Testis (tissue), 5 donors: ENCODE measurements at places on chromosomes 1 and 21. TPM values are rescaled to one million over a fixed set of nuclear protein-coding genes. Genes with fewer than 3 reads are reported as not detected.
A peak's percentile ranks its signal among the peaks of the same experiment; 100 is the strongest.

DNA sequence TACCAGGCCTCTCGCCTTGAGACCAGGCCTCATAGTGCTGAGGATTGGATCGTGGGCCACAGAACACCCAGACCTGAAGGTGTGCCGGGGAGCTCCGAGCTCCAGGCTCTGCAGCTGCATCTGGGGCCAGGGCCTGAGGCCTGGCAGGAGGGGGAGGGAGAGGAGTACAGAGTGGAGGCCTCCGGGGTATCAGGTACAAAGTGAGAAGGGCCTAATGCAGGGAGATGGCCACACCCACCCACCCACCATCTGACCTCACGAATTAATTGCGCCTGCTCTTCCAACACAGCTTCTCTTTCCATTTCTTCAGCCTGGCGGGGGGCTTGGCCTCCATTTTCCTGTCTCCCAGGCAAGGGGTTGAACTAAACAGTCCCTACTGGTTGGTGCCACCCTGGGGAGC is 99.4 kb upstream of the ARHGEF16 start:
- no peak for DNase-seq

GRCh38 chr1:192442736-192443135 is 125.9 kb downstream of the RGS21 start:
- no peak for DNase-seq

- no peak for DNase-seq
Observed at GRCh38 chr1:204649721-204650521, 35.6 kb downstream of the LRRN2 start.

DNA sequence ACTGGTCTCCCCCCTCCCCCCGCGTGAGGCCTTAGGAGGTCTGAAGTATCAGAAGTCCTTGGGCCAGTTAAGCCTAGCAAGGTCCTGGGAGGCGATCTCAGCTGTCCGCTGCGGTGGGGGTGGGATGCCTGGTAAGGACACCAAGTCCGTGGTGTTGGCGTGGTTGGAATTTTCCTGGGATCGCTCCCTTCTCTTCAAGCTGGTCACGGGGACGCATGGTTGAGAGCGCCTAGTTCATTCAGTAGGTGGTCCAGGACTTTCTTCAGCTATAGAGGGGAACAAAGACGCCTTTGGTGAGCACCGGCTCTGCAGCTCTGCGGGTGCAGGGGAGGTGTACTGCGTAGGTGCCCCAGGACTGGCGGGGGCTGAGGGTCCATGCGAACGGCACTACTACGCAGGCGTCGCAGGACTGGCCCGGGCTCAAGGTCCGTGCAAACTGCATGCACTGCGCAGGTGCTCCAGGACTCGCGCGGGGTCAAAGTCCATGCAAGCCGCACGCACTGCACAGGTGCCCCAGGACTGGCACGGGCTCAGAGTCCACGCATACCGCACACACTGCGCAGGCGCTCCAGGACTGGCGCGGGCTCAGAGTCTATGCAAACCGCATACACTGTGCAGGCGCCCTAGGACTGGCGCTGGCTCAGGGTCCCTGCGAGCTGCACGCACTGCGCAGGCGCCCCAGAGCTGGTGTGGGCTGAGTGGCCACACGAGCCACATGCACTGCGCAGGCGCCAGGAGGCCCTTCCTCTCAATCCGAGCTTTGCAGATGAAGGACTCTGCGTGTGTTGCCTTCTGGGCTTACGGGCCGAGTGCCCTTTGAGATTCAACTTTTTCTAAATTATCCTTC is 36.6 kb upstream of the HMGN1 start:
- DNase-seq: peak; percentile 83

- no peak for DNase-seq
Observed at GRCh38 chr1:193437785-193438184, 251.4 kb upstream of the B3GALT2 start.

- DNase-seq: no peak
Observed at GRCh38 chr1:90579212-90579802, 137.8 kb downstream of the BARHL2 start.

DNA sequence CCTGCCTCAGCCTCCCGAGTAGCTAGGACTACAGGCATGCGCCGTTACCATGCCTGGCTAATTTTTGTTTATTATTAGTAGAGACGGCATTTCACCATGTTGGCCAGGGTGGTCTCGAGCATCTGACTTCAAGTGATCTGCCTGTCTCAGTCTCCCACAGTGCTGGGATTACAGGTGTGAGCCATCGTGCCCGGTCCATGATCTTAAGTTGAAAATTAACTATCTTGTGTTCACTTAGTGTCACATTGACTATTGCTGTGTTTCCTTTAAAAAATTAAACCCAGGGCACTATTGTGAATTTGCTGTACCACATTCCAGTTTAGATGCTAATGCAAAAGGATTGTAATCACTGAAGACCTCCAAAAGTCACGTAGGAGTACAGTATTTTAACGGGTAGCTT is 14.1 kb downstream of the CMPK1 start:
- no peak for DNase-seq

The OVAAL gene
- not detected for total RNA-seq

GRCh38 chr1:57204942-57205787 is 218.7 kb downstream of the DAB1 start:
- no peak for DNase-seq

GRCh38 chr1:237492359-237492758 is 398.4 kb downstream of the ZP4 start:
- DNase-seq: no peak

GRCh38 chr1:29713857-29714256 is 477.5 kb downstream of the PTPRU start:
- no peak for DNase-seq

DNA sequence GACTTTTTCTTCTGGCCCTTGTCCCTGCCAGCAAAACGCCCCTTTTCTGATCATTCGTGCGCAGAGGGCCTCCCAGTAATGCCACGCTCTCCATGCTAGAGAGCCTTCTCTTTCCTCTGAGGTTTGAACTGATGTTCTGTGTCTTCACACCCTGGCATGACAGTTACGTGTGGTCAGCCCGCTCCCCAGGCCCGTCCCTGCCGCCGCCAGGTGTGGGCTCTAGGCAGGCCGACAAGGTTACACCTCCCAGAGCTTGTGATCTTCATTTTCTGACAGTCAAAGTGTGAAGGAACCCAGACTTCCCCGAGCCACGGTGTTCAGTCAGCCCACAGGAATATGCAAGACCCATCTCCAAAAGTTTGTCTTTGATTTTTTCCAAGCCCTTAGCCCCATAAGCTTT is 265.6 kb downstream of the TM2D1 start:
- DNase-seq: no peak
